Daoy (cell line): ENCODE measurements at places on chromosomes 2 and 18.
A peak's percentile ranks its signal among the peaks of the same experiment; 100 is the strongest.

GRCh38 chr2:23487735-23488492 lies 102.9 kb downstream of the KLHL29 start:
- DNase-seq = peak; percentile 79

- DNase-seq = no peak
Measured at GRCh38 chr18:3088449-3088848, 75.5 kb upstream of the LPIN2 start.

GRCh38 chr2:188984065-188984491 lies 9.9 kb downstream of the COL3A1 start:
- no peak for DNase-seq

DNA sequence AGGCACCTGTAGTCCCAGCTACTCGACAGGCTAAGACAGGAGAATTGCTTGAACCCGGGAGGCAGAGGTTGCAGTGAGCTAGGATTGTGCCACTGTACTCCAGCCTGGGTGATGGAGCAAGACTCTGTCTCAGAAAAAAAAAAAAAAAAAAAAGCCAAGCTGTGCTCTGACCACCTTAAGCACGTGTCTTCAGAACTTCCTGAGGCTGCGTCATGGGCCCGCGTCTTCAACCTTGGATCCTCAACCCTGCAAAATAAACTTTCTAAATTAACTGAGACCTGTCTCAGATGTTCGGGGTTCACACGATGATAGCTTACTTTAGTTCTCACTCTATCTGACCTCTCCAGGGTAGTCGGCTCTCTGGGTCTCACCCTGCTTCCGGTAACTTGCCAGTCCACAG lies 65.8 kb upstream of the CABLES1 start:
- DNase-seq = no peak
